ENCODE measurements at places on chromosomes 3 and 15.

GRCh38 chr15:73426323-73426994 is 16.5 kb upstream of the REC114 start:
- DNase-seq, result no peak

DNA sequence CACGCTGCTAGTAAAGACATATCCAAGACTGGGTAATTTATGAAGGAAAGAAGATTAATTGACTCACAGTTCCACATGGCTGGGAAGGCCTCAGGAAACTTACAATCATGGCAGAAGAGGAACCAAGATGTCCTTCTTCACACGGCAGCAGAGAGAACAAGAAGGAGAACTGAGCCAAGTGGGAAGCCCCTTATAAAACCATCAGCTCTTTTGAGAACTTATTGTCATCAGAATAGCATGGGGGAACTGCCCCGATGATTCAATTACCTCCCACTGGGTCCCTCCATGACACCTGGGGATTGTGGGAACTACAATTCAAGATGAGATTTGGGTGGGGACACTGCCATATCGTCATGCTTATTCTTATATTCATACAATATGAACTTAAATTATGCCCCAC is 49.0 kb downstream of the DUT start:
- no peak for DNase-seq

- DNase-seq, result no peak
Measured at GRCh38 chr3:130627143-130627855, 110.3 kb downstream of the COL6A6 start.

- no peak for DNase-seq
Measured at GRCh38 chr3:160023476-160023875, 34.8 kb downstream of the IL12A start.

GRCh38 chr15:38885001-38885400 is 320.4 kb upstream of the RASGRP1 start:
- no peak for DNase-seq

GRCh38 chr15:64878705-64879104 is 33.0 kb upstream of the ANKDD1A start:
- DNase-seq, result no peak

DNA sequence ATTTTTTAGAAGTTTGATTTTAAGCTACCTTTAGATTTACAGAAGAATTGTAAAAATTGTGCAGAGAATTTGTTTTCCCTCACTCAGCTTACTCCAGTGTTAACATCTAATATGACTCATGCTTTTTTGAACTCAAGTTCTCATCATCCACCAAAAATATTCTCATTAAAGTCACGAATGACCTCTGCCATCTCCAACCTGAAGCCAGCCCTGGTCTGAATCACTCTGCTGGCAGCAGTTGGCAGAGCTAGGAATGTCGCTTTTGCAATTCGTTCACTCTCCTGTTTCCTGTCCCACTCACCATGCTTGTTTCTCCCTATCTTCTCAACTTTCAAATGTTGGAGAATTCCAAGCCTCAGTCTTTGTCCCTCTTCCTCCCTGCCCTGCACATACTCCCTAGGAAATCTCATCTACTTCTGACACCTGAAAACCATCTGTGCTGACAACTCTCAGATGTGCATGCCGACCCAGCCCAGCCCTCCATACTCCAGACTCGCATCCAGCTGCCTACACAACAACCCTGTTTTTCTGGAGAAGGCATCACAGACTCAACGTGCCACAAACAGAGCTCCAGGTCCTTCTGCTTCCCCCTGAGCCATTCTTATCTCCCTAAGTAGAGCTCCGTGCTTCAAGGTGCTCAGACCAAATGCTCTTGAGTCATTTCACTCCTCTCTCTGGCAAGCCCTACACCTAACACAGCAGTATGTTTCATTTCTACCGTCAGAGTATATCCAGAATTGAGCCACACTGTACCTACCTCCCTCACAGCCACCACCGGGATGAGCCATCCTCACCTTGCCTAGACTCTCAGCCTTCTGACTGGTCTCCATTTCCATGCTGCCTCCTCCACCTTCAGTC is 24.9 kb downstream of the PRR23E start:
- DNase-seq, result no peak

GRCh38 chr3:101779822-101780381 is 891 bp downstream of the NXPE3 start:
- DNase-seq, result no peak

DNA sequence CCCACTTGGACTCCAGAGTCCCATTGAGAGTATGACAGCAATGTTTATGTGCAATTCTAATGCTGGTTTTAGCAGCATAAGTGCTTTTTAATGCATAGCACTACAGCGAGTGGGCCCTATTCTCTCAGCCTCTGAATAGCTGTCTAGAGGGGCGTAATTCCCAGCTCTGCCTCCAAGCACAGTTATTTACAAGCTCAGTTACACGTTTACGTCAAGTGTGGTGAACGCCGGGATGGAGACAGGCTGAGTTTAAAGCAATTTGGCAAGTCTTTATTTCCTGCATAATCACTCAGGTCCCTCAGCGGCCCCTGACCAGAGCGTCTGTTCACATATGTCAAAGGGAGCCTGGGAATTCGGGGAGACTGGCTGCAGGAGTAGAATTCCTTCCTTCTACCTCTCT is 43.9 kb downstream of the SOX14 start:
- DNase-seq, result no peak

- DNase-seq, result no peak
Measured at GRCh38 chr3:14397046-14397445, 5.4 kb upstream of the SLC6A6 start.

GRCh38 chr3:14393440-14394106 is 8.8 kb upstream of the SLC6A6 start:
- DNase-seq, result no peak

DNA sequence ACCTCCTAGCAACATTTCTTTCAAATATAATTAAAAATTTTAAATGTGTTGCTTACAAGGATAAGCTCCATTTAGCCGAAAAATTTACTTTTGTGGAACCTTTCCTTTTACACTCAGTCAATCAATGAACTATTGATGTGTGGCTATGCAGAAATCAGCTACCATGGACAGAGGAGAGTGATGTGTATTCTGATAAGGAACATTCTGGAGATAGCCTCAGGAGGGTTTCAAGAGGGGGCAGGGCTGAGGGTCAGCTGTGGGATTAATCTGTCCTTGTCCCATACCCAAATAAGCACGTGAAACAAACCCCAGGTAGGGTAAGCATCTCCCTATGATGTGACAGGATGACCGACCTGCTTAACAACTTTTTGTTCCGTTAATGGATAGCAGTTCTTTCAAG is 192.6 kb upstream of the PROK2 start:
- no peak for DNase-seq

DNA sequence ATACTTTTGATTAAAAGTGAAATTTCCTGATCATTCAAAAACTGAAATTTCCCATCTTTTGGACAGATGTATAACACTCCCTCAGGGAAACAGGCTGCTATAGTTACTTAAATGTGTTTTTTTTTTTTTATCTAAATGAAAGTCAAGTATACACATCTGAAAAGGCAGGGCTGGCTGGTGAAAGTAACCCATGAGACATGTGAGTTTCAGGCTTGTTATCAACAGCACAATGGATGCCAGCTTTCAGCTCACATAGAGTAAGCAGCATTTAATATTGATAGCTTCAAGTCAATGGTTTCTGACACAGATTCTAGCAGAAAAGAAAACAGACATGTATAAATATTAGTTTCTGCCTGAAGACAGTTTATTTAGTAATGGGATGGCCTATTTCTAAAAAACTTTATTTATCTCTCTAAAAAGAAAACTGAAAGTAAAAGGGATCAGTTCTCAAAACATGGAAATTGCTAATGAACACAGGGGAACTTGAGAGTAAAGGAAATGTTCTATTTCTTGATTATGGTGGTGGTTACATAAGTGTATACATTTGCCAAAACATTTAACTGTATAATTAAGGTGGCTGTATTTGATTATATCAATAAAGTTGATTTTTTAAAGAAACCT is 89.7 kb upstream of the CMC1 start:
- DNase-seq, result no peak

DNA sequence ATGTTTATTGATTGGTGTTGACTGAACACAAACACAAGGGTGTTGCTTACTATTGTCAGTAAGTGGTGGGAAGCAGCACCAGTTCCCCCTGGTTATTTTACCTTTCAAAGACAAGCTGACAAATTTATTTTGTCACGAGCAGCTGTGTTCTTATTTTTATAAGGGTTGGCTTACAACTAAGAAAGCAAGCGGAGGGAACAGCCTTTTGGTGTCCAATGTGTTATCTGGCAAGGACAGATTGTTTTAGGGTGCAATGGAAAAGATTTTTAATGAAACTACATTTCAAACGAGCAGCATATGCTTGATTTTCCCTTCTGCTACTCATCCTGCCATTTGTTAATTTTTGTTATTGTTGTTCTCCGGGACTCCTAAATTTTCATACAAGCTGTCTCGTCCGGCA is 920.6 kb upstream of the CFAP20DC start:
- no peak for DNase-seq

DNA sequence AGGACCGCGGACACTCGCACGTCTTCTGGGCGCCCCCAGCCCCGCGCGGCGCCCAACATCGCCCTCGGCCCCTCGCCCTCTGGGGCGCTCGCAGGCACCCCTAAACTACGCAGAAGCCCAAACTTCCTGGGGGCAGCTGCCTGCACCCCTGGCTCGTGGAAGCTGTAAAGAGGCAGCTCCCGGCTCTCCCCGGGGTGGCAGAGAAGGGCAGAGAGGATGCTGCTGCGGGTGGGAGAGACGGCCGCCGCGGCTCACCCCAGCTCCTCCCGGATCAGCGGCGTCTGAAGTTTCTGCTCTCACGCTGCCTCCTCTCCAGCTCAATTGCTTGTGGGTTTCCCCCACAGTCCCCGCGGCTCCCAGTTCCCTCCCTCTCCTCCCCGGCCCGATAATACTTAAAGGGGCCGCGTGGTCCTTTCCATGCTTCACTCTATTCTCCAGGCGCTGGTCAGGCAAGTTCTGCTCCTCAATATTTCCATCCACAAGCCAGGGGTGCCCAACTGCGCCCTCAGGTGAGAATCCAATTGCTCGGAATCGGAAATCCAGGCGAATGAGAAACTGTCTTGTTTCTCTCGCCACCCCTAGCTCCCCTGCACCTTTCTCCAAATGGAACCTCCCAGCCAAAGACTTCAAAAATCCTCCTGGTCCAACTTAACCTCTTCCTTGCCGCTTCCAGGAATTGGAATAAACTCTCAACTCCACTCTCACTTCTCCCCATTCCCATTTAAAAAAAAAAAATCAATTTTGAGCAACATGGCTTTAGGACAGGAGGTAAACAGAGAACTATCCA is 748.5 kb downstream of the ROBO1 start:
- peak; percentile 63 for DNase-seq

DNA sequence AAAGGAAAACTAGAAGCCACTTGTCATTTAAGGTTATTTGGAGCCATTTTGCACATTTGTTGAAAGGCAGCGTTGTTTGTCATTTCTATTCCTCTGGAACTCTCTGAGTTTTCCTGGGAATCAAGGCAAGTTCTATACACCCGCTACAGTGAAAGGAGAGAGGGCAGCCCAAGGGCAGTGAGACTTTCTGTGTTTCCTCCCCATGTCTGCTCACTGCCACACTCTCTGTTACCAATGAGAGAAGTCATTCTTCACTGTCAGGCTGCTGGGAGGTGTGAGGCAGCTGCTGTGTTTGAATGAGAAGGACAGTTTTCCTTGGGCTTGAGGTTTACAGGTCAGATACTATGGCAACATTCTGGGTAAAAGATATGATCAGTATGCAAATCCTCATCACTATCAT is 36.0 kb downstream of the ATP13A5 start:
- peak; percentile 77 for DNase-seq

- no peak for DNase-seq
Measured at GRCh38 chr3:53635041-53635440, 140.6 kb downstream of the CACNA1D start.

DNA sequence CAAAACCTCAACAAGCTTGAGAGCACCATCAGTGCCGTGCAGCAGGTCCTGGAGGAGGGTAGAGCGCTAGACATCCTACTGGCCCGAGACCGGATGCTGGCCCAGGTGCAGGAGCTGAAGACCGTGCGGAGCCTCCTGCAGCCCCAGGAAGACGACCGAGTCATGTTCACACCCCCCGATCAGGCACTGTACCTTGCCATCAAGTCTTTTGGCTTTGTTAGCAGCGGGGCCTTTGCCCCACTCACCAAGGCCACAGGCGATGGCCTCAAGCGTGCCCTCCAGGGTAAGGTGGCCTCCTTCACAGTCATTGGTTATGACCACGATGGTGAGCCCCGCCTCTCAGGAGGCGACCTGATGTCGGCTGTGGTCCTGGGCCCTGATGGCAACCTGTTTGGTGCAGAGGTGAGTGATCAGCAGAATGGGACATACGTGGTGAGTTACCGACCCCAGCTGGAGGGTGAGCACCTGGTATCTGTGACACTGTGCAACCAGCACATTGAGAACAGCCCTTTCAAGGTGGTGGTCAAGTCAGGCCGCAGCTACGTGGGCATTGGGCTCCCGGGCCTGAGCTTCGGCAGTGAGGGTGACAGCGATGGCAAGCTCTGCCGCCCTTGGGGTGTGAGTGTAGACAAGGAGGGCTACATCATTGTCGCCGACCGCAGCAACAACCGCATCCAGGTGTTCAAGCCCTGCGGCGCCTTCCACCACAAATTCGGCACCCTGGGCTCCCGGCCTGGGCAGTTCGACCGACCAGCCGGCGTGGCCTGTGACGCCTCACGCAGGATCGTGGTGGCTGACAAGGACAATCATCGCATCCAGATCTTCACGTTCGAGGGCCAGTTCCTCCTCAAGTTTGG is 60.8 kb upstream of the CCR4 start:
- DNase-seq, result no peak

DNA sequence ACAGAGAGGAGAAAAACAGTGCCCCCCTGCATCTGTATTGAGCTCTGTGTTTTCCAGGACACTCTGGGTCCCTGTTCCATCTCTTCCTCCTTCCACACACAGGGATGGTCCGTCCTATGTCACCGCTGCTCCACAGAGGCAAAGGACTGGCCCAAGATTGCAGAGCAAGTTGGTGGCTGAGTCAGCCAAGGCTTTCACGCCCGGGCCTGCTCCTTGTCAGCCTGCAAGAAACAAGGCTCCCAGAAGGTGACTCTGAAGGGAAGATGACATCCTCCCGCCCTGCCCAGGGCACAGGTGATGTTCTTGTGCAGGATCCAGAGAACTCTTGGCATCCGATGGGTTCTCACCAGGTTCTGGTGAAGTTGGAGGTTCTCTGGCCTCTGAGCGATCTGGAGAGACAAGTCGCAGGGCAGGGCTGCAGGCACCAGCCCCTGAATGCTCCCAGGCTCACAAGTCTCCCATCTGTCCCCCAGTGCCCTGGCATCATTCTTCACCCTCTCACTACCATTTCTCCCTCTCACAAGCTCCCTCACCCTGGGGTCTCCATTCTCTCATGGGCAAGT is 138.6 kb downstream of the MEGF11 start:
- no peak for DNase-seq

DNA sequence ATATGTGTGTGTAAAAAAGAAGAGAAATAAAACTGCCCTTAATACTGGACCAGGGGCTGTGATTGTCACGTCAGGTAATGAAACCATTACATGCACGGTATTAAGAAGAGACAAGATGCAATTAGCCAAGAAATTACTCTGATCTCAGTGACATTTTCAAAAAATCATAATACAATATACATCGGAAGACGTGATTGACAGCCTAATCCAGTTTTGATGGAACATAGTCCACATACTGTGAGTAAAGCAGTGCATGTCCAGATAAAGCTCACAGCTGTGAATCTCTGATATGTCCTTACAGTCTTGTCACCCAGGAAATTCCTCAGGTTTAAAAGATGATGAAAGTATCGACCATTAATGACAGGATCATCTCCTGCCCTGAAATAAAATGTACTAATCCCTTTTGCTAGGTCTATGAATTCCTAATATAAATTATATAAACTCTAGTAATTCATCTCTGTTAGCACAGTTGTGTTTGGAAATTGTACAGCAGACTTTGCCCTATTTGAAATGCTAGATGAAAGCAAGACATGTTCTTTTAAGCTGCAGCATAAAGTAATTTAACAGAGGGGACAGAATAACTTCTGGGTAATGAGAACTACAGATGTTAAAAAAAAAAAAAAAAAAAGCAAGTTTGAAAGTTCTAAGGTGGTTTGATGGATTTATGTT is 119.5 kb upstream of the TMCO5A start:
- DNase-seq, result no peak

All from NCI-H774 (cell line).